ENCODE measurements at places on chromosomes 12 and 14.

DNA sequence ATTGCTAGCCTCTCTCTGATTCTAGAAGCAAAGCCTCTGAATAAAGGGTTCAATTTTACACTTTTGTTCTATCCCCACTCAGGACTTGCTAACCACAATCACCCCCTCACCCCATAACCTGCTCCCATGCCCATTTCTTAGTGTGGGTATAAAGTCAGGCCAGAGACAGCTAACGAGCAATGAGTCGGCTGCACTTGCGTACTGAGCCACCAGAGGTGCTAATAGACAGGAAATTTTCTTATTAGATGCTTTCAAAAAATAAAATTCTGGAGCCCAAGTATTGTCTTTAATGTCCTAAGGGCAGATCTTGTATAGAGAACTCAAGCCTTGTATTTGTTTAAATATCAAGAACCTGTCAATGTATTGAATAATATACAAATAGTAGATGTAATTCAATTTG, 256.9 kb downstream of the SYT1 start:
- DNase-seq: peak; percentile 11

- DNase-seq: no peak
Observed at GRCh38 chr12:104411826-104412641, 44.7 kb upstream of the CHST11 start.

- no peak for DNase-seq
Observed at GRCh38 chr14:104816616-104816884, 15.6 kb downstream of the ZBTB42 start.

DNA sequence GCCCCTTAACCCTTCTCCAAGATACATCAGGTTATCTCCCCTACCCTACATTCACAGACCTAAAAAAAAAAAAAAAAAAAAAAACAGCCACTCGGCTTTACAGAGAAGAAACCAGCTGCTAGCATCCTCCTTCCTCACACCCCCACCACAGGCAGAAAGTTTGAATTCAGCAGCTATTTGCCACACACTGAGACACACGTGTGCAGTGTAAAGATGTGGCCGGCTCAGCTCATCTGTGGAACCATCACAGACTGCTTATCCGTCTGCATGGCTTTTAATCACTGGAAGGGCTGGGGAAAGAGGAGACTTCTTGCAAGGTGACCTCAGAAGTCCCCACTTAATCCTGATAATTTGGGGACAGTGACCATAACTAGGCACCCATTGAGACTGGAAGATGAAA, 50.0 kb downstream of the VWF start:
- no peak for DNase-seq

GRCh38 chr14:105530285-105531087, 4.1 kb downstream of the TMEM121 start:
- DNase-seq: no peak

DNA sequence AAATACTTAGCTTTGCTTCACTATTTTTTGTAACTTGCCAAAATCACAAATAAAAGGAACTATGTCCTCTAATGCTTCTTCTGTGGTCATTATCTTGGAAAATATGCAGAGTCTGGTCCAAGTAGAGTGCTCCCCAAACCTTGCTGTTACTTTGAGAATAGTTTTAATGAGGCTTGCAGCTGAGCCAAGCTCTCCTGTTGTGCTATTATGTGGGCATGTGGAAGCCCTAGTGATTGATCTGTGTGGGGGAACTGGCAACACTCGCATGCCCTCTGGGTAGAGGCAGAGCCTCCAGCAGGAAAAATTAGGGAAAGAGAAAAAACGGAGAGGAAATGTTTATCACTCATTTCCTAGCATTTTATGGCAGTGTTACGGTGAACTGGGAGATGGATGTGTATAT, 473.1 kb downstream of the EGLN3 start:
- DNase-seq: no peak

DNA sequence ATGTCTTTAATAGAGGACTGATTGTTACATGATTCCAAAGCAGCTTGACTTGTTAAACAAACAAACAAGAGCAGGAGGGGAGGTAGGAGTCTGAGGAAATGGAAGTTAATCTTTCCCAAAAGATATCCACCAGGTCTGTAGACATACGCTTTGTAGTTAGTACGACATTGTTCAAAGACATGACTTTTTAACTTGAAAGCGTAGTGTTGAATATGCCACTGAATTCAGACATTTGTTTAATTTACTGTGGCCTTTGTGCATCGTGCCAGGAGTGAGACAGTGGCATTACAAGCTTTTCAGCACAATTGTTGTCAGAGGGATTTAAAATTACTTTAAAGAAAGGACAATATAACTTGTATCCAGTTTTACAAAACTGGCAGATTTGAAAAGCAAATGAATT, 53.0 kb downstream of the SAV1 start:
- DNase-seq: no peak

- no peak for DNase-seq
Observed at GRCh38 chr14:29425705-29426482, 501.8 kb downstream of the PRKD1 start.

DNA sequence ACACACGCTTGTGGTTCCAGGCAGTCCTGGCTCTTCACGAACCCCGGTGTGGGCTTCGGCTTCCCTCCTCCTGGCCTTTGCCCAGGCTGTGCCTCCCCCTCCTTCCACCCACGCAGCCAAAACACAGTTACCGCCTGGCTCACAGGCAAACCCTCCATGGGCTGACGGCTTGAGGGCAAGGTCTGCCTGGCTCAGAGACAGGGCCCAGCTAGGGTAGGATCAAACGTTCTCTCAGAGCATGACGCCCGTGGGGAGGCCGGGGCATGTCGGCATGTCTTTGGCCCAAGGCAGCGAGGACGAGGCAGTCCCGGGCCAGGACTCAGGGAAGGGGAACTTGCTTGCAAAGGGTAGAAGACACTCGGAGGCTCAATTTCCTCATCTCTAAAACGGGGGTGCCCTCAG, 2.1 kb downstream of the SLC25A47 start:
- no peak for DNase-seq

DNA sequence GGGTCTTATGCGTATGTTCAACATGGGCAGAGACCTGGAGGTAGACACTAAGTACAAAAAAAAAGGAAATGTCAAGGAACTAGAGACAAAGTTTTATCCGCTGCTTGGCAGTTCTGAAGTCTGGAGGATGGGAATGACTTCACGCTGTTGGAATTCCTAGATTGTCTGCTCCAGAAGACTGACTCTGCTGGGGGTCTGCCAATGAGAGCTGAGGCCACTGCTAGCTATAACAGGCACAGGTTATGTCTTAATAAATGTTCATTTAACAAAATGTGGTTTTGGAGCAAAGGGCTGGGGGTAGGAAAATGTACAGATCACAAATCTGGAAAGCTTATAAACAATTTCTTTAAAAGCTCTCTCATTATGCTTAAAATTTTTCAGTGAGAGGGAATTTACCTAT, 5.9 kb downstream of the RNASE8 start:
- DNase-seq: no peak

- peak; percentile 10 for DNase-seq
Observed at GRCh38 chr14:92690171-92691011, 58.0 kb downstream of the LGMN start.

GRCh38 chr12:119676573-119676972, 8.6 kb downstream of the PRKAB1 start:
- no peak for DNase-seq

DNA sequence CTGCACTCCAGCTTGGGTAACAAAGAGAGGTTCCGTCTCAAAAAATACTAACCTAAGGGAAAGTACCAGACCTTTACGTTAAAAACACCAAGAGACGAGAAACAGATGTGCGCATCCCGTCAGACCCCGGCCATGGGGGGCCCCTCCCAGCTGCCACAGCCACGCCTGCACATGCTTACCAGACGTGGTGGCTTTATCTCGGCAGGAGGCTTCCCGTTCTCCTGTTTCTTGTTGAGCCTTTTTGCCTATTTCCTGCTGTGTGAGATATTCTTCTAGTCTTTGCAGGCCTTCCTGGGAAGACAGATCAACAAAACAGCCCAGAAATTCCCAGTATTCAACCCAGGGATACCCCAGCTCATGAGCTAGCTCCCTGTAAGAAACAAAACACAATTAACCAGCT, 23.6 kb downstream of the PGAM5 start:
- DNase-seq: no peak

- DNase-seq: no peak
Observed at GRCh38 chr12:95733141-95733825, 57.3 kb downstream of the NTN4 start.

DNA sequence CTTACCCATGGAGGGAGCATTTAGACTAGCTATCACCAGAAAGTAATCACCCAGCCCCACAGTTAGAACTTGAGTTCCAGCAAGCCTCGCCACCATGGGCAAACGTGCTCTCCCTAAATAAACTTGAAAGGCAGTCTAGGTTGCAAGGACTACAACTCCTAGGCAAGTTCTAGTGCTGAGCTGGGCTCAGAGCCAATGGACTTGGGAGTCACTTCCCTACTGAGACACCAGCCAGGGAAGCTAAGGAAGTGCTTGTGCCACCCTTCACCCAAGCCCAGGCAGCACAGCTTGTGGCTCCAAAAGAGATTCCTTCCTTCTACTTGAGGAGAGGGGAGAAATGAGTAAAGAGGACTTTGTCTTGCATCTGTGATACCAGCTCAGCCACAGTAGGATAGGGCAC, 57.9 kb downstream of the SLCO1A2 start:
- no peak for DNase-seq

DNA sequence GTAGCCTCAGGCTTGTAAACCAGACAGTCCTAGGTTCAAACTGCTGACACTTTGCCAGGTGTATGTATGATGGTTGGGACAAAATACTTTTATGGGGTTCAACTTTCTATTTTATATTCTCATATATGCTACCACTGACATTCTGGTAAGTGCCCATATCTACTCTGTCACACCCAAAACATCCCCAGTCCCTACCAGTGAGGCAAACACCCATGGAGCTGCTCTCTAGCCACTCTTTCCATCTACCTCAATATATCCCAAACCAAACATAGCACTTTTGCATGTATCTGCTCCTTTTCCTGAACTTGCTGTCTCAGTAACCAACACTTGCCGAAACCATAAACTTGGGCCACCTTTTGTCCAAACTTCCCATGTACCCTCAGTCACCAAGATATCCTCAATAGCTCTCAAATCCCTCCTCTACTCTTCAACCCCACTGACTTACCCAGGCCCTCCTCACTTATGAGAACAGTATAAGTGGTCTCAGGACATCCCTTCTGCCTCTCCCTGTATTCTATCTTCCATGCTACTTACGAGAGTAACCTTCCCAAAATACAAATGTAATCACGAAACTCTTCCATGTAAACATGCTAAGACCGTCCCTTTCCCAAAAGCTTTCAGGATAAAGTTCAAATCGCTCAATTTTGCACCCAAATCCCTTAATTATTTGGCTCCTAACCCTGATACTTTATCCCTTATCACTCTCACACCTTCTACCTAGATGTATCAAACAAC, 3.6 kb downstream of the GALC start:
- DNase-seq: no peak

GRCh38 chr12:96261557-96261956, 67.4 kb downstream of the ELK3 start:
- no peak for DNase-seq

GRCh38 chr12:21925296-21925913, 15.8 kb downstream of the ABCC9 start:
- DNase-seq: no peak

DNA sequence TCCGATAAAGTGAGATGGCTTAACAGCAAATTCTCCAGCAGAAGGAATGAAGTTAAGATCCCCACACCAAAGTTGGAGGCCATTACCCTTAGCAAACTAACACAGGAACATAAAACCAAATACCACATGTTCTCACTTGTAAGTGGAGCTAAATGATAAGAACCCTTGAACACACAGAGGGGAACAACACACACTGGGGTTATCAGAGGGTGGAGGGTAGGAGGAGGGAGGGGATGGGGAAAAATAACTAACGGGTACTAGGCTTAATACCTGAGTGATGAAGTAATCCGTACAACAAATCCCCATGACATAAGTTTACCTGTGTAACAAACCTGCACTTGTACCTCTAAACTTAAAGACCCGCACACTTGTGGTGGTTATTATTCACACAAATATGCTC, 240.4 kb upstream of the NAV3 start:
- no peak for DNase-seq

GRCh38 chr12:44317651-44318126, 481.8 kb downstream of the TMEM117 start:
- peak; percentile 65 for DNase-seq

- DNase-seq: no peak
Observed at GRCh38 chr12:91922674-91923073, 223.0 kb downstream of the BTG1 start.

- peak; percentile 93 for DNase-seq
Observed at GRCh38 chr12:20415028-20415427, 46.7 kb downstream of the PDE3A start.

DNA sequence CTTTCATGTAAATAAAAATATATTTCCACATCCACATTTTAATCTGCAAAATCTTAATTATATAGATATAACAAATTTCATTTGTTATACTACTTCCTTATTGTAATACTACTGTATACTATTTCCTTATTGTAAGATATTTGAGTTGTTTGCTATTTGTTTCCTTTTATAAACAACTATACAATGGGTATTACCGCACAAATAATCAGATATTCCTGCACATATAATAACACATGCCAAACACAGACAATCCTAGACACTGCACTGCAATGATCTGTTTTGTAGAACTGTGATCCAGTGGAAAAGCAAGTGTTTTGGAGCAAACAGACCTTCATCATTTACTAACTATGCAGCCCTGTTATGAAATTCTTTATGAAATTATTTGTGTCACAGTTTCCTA, 30.5 kb downstream of the PRKD1 start:
- no peak for DNase-seq

GRCh38 chr12:85423947-85424346, 143.9 kb downstream of the ALX1 start:
- DNase-seq: peak; percentile 56

DNA sequence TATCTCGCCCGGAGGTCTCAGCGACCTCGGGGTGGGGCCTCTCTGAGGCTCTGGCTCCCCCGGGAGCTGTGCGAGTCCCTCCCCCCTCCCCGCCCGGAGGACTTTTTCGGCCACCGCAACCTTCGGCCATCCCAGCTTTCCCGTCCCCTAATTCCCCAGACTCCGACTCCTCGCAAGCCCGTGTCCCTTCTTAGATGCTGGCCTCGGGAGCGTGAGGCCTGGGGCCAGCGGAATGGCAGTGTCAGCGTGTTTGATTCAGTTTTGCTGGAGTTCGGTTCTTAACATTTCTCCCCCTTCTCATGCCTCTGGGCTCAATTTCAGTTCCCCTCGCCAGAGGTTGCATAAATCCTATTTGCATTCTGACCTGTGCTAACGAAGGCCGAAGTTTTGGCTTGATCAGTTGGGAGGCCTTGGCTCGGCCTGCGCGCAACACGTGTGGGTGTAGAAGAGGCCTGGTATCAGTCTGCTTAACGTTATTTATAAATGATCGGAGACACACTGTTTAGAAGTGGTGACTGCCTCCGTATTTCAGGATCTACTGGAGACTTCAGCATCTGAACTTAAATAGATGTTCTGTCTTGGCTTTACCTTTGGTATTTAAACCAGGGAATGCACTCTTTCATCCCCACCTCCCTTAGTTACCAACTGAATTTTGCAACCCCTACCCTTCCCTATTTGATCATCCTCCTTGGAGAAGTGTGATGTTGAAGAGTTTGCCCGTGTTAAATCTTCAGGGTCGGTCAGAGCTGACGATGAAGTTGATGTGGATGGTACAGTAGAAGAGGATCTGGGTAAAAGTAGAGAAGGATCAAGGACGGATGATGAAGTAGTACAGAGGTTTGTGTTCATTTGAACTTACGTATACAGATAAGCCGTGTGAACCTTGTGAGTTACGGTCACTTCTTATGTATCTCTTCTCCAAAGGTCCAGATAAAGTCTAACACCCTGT, 851 bp downstream of the HSP90B1 start:
- DNase-seq: peak; percentile 66

- peak; percentile 62 for DNase-seq
Observed at GRCh38 chr14:87745507-87746118, 247.4 kb downstream of the GALC start.

GRCh38 chr14:95948558-95948981, 71.9 kb downstream of the TUNAR start:
- no peak for DNase-seq

Data from OCI-M1 (cell line).